ENCODE measurements at places on chromosomes 11 and 22.

- DNase-seq: no peak
Observed at GRCh38 chr22:46541536-46541935, 4.1 kb upstream of the CELSR1 start.

DNA sequence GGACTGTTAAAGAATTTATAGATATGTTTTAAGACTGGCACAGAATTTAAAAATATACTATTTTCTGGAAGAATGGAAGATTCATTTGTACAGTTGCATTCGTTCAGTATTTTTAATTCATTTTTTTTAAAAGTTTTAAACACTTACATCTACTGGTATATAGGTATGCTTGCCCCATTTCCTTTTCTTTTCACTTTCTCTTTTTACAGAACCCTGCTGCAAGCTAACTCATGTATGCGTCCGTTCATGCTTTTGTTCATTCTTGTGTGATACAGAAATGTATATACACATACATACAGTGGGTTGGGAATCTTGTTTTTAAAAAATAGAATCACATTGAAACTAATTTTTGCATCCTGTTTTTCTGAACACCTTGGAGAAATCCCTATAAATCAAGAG is 31.0 kb downstream of the PACS1 start:
- DNase-seq: no peak

DNA sequence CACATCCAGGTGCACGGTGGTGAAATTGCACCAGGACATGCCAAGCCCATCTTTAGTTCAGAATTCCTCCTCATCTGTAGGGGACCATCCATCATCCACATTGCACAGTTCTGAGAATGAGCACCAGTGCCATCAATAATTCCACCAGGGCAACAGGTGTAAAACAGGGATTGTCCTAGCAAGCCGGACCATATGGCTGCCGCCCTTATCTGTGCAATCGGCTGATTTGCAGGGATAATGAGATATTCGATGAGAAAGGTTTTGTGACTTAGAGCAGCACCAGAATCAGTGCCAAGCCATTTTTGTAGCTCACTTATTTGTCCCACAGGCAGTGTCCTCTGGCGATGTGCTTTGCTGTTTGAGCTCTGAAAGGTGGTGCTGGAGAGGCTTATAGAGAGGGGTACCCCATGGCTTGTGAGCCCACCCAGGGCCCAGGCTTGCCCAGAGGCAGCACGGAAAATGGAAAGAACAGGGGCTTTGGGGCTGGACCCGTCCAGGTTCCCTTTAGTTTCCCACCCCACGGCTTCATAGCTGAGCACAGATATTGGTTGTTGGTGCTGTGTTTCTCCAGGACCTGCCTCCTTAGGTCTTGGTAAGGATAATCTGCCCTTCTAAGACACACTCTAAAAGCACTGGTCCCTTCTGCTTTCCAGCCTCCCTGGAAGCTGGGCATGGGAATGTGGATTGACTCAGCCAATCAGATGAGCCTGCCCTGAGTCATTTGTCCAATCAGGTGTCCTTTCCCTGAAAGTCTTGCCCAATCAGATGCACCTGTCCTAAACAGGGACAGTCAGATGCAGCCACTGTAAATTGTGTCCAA is 84.0 kb upstream of the SHANK2 start:
- DNase-seq: no peak

- DNase-seq: no peak
Observed at GRCh38 chr22:50698546-50698945, 25.9 kb downstream of the SHANK3 start.

DNA sequence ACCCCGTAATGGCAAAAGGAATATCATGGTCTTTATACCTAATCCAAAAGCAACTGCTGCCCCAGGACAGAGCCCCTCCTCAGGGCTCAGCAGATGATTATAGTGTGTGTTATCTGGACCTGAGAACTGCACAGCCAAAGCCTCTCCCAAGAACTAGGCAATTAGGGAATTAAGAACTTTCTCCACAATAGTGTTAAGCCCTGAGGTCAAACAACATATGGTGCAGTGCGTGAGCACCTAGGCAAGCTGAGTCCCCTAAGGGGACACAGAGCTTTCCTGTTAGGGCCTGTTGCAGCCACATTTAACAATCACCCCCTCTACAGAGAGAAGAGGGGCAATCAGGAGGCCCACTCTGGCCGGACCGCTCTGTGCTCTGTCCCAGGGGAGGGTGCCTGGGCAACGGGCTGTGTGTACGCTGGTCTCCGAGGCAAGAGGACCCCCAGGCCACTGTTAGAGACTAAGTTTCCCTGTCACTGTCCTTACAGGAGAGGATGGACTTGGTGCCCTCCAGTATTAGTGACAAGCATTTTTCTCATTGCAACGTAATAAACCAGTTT is 1.4 kb upstream of the KCNJ5 start:
- DNase-seq: no peak

DNA sequence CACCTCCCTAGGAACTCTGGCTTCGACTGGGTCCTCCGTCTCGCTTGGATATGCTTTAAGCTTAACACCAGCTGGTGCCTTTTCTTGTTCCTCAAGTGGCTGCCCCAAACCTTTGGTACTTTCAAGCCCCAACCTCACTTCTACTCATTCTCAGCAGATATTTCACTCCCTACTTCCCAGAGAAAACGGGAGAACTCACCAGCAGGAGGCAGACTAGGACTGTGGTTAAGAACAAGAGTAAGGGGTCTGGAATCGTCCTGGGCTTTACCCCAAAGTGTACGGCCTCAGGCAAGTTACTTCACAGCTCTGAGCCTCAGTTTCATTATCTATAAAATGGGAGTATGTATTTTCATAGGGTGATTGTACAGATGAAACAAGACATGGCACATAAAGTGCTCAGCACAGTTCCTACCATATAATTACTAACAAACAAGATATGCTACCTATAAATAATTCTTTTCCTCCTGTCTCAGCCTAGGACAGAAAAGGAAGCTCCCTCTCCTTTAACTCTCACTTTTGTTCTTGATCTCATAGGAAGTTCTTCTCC is 37.8 kb downstream of the PAMR1 start:
- DNase-seq: no peak

DNA sequence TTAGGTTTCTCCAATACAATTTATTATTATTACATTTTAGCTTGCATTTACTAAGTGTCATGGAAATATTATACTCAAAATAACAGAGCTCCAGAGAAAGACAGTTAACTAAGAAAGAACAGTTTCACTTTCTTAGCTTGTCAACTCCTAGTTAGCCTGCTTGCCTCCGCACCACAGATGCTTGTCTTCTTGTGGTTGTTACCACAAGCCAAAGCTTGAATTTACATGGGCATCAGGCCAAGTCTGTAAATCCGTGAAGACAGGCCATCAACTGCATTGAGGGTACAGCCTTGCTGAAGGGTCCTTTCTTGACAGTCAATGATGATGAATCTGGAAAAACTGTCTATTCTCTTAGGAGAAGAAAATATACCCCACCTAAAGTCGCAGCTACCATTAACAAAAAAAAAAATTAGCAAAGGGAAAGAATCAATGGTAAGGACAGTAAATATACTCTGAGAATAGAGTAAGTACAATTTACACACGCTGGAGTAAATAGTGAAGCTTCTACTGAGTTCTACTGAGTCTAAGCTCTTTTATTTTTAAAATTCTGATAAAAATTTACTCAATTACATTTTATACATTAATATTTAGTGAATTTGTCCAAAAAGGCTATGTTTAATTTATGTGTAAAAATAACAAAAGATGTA is 15.6 kb upstream of the DENND5A start:
- DNase-seq: peak; percentile 80

All from spinal cord (tissue), 10 donors.